Gastroesophageal sphincter (tissue), 4 donors: ENCODE measurements at places on chromosomes 2 and 18.

DNA sequence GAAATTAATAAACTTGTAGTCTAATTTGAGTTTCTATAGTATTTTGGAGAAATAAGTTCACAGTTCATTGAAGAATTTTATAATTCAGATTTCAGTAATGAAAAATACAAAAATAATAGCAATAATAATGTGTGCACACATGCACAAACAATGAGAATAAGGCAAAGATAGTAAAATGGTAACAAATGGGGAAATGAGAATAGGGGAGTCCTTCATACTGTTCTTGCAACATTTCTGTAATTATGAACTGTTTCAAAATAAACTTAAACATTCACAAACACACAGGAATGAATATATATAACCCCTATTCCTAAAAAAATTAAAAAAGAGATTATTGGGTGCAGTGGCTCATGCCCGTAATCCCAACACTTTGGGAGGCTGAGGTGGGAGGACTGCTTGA is 63.9 kb downstream of the SPRED2 start:
- no peak for ATAC-seq

GRCh38 chr2:209380293-209380692 is 43.6 kb upstream of the MAP2 start:
- ATAC-seq, result no peak

DNA sequence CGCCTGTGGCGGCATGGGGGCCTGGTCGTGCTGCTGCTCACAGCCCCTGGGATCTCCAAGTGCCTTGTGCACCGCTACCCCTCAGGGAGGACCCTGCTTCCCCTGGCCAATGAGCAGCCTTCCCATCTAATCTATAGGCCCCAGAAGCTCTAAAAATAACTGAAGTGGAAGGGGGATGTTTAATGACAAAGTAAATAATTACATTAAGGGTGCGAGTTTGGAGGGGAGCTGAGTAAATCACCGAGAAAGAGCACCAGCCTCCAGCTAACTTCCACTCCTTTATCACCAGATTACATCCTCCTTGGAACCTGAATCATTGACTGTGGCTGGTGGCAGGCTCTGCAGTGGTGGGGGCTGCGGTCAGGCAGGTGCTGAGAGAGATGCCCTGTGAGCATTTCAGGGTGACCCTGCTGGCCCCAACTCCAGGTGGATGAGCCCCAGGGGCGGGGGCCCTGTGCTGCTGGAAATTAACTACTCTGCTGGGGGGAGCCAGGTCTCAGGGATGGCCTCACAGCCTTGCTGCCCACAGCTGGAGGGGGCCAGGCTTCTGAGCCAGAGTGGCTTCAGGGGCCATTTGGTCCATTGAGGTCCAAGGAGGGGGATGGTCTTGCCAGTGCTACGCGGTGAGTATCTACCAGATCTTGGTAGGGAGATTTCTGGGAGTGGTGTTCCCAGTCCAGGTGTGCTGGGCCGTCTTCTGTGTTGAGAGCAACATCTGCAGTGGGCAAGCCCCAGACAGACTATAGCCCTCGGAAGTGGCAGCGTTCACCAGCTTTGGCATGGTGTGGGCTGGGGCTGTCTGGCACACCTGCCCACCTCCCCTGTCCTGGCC is 74.2 kb downstream of the GLI2 start:
- no peak for ATAC-seq

- ATAC-seq, result no peak
Measured at GRCh38 chr18:74775239-74775638, 177.6 kb downstream of the ZNF407 start.

DNA sequence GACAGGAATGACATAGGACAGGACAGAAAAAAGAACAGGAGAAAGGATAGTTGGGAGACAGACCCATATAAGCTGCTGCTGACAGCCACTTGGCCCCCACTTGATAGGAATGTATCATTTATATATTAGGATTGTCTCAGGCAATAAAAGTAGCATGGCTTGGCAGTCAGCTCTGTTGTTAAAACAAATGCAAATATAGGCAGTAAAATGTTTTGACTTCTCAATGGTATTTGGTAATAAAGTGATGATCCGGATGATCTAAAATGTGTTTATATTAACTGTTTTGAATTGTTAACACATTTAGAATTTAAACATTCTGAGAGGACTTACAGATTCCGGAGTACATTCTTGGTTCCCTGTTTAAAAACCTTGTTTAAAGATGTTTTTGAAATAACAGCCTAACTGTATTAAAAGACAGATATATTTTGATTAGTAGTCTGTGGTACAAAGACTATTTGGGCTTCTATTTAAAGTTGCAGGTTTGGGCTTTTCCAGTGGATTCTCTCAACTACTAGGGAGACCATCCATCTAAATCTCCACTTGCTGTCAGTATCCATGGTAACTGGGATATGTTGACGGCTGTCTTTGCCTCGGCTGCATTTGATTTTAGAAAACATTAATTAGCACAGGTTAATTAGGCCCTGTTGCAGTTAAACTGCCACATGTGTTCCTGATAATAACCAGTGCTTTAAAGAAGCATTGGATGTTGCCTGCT is 147.6 kb downstream of the ESCO1 start:
- no peak for ATAC-seq
